Kidney glomerular epithelial cell (primary cell): ENCODE measurements at places on chromosomes 2 and 18.
A peak's percentile ranks its signal among the peaks of the same experiment; 100 is the strongest.

GRCh38 chr2:240647503-240648154 lies 22.3 kb downstream of the GPR35 start:
- no peak for DNase-seq

- DNase-seq, result no peak
Observed at GRCh38 chr2:221034973-221035372, 537.1 kb downstream of the EPHA4 start.

DNA sequence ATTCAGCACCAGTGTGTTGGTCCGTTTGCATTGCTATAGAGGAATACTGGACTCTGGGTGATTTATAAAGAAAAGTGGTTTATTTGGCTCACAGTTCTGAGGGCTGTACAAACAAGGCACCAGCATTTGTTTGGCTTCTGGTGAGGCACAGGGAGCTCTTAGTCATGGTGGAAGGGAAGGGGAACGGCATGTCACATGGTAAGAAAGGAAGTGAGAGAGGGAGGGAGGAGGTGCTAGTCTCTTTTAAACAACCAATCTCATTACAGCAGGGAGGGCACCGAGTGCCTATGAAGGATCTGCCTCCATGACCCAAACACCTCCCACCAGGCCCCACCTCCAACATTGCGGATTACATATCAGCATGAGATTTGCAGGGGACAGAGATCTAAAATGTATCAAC lies 143.9 kb upstream of the DLX2 start:
- peak; percentile 6 for DNase-seq

GRCh38 chr2:12050396-12050795 lies 304.0 kb downstream of the LPIN1 start:
- DNase-seq, result no peak

DNA sequence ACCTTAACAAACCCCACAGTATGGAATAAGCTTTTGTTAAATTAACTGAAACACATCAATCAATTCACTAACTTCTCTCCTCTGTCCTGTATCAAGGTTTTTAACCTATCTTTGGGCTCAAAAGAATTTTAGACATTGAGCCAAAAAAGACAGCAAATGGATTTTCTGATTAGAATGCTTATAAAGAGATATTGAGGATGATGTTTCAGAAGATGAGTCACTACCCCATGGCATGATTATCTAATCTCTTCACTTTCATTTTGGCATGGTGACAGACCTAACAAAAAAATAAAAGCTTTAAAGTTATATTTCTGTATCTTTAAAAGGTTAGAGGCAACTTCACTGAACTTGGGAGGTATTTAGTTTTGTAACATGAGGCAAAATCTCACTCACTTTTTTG lies 55.5 kb downstream of the SGPP2 start:
- peak; percentile 5 for DNase-seq

DNA sequence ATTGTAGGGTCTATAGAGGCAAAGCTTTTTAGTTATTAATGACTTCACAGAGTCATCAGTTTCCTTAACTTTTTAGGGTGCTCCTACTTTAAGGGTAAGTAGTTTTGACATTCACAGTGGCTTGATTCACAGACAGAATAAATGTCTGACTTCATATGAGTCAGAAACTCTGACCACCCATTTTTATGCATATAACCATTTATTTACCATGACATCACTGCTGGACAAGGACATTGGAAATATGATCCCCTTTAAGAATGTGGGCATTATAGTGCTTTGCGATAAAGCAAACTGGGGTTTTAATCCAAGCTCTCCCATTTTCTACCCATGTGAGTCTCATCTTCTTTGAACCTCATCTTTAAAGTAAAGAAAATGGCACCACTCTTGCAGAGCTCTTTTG lies 162.0 kb upstream of the MC4R start:
- no peak for DNase-seq

DNA sequence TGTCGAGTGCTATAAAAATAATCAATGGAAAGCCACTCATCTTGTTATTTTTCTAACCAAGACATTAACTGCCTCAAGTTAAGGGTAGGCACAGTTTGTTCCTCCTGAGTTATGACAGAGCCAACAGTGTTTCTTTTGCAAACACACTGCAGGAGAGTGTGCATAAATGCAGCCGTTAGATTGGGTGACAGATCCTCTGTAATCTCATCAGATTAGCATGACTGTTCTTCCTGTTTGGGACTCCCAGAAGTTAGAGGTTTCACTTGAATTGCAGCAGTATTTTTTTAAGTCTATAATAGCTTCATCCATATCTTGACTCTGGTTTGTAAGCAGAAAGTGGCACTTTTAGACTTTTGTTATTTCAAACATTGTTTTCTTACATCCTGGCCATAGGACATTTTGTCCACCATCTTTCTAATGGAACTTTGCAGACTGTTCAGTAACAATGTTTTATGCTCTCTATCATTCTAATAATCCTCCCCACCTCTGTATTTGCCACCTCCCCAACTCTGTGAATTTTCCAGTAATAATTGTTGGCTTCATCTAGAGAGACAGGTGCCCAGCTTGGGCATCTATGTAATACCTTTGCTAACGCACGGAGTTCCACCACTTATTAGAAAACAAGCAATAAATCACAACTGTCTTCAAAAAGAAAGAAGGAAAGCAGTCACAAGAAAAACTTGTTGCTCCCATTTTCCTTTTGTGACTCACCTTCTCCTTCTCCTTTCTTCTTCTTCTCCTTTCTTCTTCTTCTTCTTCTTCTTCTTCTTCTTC lies 560.0 kb downstream of the ADCYAP1 start:
- no peak for DNase-seq

GRCh38 chr2:191243154-191243553 lies 2.0 kb upstream of the MYO1B start:
- DNase-seq, result no peak
